Adrenal gland (tissue), 19 donors: ENCODE measurements at places on chromosomes 5 and 9.

- no peak for DNase-seq
Measured at GRCh38 chr5:169012450-169012849, 288.5 kb downstream of the SLIT3 start.

GRCh38 chr9:109640580-109641371, 139.2 kb upstream of the PALM2AKAP2 start:
- peak; percentile 27 for DNase-seq

GRCh38 chr9:112239708-112240107, 64.6 kb upstream of the SUSD1 start:
- no peak for DNase-seq

DNA sequence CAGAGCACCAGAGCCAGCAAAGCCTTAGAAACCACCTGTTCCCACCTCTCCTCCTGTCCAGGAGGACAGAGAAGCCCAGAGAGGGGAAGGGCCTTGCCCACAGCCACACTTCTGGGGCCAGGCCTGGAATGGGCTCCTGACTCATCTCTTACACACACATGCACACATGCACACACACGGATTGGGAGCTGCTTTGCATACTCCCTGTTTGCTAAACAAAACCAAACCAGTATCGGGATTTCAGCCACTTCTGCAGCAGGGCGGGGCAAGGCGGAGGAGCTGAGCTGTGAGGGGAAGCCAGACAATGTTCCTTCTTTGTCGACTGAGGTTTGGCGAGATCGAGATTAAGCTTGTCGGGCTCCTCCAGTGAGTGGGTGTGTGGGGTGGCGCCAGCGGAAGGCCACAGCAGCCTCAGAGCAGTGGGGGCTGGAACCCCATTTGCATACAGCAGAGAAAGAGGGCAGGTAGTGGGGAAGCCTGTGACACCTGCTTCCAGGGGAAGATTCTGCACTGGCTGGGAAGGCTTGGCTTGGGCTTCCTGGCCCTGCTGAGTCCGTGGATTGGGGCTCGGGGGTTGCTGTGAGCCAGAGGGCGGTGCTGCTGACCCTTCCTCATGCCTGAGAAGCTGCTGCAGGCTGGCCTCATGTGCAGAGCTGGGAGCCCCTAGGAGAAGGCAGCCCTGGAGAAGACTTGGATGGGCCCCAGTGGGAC, 16.1 kb downstream of the GFI1B start:
- DNase-seq: no peak

GRCh38 chr9:103949096-103949495, 145.0 kb upstream of the SMC2 start:
- DNase-seq: no peak

DNA sequence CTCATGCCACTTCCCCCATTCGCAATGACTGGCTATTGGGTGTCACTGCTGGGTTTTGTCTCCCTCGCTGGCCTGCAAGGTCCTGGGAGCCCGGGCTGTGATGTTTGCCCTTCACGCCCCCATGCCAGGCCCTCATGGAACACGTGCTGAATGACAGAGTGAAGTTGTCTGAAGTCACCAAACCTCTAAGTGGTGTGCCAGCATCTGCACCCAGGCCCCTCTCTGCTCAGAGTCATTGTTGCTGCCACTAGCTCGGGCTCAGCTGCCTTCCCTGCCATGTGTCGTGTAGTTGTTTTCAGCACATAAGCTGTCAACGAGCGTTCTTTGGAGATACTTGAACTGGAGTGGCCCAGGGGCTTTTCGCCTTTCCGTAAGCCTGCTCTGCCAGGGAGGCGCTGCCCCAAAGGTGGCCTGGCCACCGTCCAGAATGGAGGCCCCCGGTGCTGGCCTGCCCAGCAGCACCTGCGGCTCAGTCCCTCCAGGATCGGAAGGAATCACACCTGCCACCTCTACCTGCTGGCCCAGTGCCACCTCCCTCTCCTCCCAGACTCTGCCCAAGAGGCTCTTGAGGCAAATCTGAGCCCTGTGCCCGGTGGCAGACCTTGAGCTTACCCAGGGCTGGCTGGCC, 250.1 kb downstream of the PBX3 start:
- no peak for DNase-seq

- no peak for DNase-seq
Measured at GRCh38 chr9:109912082-109912582, 132.1 kb downstream of the PALM2AKAP2 start.

GRCh38 chr5:119537704-119538103, 85.4 kb downstream of the HSD17B4 start:
- no peak for DNase-seq

- DNase-seq: peak; percentile 71
Measured at GRCh38 chr9:84697509-84698114, 28.1 kb downstream of the NTRK2 start.

- no peak for DNase-seq
Measured at GRCh38 chr9:135673941-135674340, 10.8 kb downstream of the LCN9 start.

GRCh38 chr9:91546574-91546973, 122.9 kb upstream of the NFIL3 start:
- DNase-seq: no peak

GRCh38 chr9:93645149-93645889, 68.9 kb downstream of the PHF2 start:
- DNase-seq: no peak

- DNase-seq: peak; percentile 13
Measured at GRCh38 chr5:37272511-37272910, 23.3 kb upstream of the CPLANE1 start.

DNA sequence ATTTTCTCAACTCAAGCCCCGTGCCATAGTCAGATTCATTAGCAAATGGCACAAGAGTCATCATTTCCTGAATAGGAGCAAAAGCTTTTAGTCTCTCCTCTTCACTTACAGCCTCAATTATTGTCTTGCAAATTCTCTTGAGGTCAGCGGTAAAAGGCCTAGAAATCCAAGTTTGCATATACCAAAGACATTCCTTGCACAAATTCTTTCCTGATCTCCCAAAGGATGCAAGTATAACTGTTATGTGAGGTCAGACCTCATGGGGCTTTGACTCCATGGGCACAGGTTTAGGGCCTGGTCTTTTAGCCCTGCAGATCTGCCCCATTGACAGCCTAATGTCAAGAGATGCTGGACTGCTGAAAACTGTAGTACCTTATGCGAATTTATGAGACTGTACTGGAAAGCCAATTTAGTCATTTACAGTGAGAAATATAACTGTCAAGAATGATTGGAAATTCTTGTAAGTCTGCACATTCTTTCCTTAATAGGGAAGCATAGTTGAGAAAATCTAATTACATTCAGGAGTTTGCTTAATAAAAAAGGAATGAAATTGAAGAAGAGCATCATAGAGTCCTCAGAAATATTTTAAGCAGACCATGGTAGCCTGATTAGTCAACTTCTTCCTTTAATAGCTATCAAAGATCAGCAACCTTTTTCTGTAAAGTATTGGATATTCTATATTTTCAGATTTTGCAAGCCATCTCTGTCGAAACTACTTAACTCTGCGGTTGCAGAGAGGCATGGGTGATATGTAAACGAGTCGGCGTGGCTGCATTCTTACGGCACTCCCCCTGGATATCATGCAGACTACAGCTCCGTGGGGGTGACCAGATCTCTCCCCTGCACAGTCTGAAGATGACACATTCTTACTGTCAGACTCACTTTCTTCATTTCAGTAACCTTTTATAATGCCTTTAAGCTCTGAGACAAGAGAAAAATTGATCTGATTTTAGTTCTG, 45.2 kb downstream of the GCNT4 start:
- DNase-seq: no peak

DNA sequence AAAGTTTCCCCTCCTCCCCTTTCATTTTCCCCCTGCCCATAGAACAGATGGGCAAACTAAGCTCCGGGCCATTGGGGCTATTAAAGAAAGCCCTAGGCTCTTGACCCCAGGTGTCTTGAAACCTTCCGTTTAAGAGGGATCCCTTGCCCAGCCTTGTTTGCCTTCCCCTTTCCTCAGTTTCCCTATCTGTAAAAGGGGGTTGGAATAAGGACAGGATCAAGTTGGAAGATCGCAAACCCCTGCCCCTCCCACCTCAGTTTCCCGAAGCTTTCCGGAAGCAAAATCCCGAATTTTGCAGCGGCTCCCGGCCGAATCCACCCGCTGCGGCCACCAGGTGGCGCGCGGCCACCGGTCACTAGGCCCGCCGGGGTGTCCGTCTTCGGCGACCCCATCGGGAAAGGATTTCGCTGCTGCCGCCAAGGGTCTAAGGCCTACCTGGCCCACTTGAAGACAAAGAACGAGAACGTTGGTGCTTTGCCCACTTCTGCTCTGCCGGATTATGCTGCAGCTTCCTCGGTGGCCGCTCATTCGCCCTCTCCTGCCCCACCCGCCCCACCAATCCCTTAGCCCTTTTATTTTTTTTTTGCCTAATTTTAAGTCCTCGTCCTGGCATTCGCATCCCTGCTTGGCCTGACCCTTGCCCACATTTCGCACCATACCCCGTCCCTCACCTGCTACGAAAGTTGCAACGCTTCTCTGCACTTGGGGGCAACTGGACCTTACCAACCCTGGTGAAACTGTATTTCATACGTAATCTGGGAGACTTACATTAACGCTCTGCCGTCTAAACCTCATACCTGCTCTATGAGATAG, 962 bp upstream of the NR6A1 start:
- peak; percentile 69 for DNase-seq

DNA sequence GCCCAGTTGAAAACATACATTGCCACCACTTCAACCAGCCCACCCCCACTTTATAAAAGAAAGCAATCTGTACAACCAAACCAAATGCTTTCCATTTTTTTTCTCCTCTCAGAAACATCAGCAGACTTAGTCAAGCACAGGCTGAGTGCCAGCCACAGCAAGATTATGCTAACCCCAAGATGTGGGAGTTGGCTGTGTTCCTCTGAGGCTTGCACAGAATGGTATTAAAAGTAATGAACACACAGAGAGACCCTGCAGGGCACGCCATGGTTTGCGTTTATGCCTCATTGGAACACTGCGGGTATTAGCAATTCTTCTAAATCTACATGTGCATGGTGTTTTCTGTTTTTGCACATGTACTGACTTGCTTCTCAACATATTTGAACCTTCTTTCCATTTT, 419.9 kb upstream of the GRAMD2B start:
- peak; percentile 12 for DNase-seq

DNA sequence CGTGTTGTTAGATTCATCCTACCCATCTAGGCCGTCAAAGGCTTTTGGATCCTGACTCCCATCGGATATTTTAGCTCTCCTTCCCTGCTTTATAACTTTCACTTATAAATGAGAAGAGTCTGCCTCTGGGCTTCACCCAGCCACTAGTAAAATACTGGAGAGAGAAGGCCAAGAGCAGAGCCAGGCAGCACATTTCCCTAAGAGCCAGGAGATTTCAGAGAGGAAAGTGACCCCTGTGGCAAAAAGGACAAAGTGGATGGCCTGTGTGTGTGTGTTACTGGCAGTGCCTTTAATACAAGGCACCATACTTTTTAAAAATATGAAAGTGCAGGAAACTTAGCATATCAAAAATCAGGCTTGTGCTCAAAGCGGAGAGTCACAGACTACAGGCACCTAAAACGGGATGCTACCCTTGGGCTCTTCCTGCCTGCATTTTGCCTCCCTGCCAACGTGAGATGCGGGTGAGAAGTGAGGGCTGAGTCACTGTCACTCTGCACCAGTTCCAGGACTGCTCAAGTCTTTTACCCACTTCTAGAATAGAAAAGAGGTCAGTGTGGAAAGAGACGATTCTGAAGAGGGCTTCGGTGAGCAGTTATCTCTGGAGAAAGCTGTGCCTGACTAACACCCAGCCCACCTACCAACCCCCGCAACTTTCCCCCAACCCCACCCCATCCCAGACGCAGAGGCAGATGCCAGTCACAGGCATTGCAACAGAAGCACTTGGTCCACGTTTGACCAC, 15.9 kb downstream of the NFIL3 start:
- DNase-seq: no peak

DNA sequence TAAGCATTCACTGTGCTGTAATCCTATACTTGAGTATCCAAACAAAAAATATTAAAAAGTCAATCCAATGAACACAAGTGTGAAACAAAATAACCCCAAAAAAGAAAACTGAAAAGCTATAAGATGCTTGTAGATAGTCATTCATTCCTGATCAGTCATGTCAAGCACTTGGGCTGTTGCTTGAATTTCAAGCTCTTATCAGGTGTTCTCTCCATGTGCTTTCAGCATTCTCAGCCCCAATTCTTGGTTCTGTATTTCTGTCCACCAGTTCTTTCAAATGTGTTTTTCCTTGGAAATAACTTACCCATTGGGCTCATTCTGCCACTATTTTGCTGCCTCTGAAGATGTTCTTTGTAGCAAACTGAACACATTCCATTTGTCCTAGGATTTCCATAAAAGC, 4.7 kb downstream of the ZFAND5 start:
- DNase-seq: no peak

DNA sequence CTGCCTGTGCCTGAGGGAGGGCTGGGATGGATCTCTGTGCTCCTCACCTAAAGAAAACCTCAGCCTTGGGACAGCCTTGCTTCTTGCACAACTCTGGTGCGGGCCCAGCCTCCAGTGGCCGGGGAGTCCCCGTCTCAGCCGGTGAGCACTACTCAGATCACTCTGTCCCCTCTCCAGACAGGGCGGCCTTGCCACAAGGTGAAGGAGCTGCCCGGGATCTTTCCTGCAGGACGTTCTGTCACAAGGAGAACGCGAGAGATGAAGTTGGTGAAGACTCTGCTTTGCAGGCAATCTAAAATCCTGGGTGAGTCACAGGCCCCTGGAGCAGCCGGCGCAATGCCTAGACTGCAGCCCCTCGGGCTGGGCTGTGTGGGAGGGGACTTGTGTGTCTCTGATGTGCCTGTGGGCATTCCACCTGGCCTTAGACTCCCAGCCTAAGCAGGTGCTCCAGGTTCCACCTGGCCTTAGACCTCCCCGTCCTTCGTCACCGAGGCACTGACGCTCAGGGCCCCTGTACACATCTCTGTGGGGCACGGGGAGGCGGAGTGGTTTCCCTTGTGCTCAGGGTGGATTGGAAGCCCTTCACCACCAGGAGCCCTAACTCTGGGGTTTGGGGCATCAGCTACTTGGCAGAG, 15.2 kb upstream of the IRX4 start:
- no peak for DNase-seq

DNA sequence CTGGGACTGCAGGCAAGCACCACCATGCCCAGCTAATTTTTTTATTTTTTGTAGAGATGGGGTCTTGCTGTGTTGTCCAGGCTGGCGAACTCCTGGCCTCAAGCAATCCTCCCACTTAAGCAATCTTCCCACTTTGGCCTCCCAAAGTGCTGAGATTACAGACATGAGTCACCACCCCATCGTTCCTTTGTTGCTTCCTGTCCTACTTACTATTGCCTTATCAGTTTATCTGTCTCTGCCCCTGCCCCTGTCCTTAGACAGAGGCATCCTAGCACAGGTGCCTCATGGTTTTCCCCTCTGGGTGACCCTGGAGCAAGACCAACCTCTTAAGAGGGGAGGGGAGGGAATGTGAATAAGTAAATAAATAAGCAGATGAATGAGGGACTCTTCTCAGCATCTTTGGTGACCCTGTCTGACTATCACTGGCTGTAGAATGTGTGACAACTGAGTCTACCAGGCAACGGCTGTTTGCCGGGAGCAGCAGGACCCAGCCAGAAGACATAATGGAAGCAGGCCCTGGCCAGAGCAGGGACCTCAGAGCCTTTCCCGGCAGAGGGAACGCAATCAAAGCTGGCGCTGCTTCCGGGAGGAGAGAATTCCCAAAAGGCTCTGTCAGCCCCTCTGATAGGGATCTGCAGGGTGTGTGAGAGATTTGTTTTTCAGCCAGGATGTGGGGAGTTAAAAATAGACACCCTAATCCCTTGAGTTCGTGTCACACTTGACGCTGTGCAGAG, 43.8 kb upstream of the DAB2IP start:
- DNase-seq: peak; percentile 29

- peak; percentile 54 for DNase-seq
Measured at GRCh38 chr9:38026021-38026809, 42.8 kb downstream of the SHB start.

GRCh38 chr5:166926138-166926537, 1365.3 kb upstream of the WWC1 start:
- no peak for DNase-seq

GRCh38 chr5:87788416-87788815, 375.7 kb upstream of the CCNH start:
- no peak for DNase-seq
